Ammon's horn (tissue), 1 donor: ENCODE measurements at places on chromosomes 12 and 14.
A peak's percentile ranks its signal among the peaks of the same experiment; 100 is the strongest.

DNA sequence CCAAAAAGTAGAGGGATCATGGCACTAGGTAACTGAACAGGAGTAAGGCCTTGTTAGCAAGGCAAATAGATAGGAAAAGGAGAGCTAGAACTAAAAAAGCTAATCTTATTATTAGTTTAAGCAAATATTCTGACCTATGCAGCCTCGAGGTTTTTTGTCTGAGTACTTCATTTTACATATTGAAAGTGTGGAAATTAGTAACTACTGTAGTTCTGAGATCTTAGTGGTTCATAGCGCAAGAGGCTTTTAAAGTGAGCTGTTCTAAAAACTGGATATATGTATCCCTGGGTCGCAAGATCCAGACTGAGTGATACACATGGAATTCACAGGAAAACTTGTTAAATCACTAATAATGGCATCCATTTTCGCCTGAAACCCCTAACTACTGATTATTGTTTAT lies 411.0 kb upstream of the SOX5 start:
- no peak for DNase-seq

DNA sequence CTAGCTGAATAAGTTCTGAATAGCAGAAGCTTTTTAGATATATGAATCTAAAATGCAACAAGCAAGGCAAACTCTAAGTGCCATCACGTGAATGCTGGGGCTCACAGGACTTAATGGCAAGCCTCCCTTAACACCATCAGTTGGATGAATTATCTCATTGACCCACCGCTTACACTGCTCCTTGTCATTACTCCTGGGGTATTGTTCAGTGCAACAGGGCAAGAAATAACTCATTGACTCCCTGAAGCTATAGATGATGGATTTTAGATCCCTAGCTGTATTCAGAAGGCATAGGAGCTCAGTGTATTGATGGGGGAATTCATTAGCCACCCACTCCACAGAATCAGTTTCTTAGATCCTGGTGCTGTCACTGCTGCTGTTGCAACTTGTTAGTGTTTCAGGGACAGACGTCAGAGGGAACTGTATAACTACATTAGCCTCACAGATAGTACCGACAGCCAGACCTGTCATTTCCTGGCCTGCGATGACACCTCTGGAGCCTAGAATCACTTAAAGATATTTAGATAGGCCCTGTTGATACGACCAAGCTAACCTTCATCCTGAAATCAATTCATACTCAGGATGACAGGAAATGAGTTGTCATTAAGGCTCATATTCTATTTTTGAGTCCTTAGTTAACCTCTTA lies 735.3 kb downstream of the DIO2 start:
- no peak for DNase-seq

DNA sequence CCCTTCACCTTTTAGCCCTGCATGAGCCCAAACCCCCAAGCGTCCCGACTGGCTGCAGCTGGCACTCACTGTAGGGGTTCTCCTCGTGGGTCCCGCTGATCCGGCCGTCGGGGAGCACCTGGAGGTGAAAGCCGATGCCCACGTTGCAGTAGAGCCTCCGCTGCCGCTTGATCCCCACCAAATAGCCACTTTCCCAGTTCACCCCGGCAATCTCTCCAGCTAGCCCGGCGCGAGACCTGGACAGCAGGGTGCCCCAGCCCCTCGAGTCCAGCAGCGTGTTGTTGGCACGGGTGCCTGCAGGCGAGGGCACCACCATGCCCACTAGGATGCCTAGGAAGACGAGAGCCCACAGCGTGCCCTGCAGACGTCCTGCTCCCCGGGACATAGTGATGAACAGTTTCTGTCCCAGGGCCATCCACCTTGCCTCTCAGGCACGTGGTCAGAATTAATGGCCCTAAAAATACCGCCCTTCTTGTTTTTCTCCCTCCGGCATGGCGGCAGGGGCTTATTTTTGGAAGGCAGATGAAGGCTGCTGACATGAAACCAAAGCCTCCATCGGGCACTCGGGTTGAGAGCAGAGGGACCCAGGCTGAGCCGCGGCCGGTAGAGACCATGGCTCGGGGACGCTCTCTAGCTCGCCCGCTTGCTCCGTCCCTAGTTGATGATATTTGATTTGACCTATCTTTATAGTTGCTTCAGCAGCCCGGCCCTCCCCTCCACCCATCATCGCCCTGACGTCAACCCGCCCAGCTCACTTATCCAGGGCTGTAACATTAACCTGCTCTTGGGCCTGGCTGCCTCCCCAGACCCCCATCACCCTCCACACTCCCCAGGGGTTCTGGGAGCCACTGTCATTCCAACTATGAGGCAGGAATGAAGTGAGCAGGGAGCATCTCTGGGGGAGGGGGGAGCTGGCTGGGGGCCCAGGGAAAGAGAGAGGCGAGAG lies at the start of gene FGF6:
FGF6 (minus strand) TSS at position 660 of the 946 bp plus-strand sequence; CDS start at position 415, 245 bp downstream.
- DNase-seq, result no peak

DNA sequence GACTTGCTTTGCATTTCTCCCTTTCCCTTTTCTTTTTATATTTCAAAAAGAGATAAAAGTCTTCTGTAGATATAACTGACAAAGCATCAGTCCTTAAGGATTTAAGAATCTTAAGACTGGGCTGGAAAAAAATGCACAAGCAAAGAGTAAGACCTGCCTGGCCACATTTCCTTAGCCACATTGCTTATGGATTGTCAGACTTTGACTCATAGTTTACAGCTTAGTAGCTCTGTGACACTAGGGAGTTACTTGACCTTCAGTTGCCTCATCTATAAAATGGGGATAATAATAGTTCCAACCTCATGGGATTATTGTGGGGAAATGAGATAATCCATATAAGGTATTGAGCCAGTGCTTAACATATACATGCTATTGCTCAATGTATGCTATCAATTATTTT lies 66.4 kb upstream of the STK38L start:
- no peak for DNase-seq

DNA sequence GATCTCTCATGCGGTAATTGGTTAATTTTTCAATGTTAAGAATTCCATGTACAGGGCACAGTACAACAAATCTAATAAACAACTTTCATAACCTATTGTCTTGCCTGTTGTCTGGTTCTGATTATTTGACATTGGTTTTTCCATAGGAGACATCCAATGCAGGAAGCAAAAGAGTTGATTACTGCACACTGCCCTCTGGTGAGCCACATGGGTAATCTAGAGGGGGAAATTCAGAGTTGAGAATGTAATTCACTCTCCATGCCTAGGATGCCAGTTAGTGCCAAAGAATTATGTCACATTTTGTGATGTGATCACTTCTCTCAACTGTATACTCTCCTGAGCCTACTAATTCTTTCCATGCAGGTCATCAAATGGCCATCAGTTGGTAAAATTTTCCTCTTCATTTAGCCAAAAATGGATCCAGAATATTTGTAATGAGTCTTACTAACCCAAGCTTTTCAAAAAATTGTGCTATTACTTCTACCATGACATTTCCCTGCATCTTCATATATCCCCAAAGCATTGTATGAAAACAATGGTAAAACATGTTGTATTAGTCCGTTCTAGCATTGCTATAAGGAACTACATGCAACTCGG lies 17.7 kb upstream of the CCDC91 start:
- peak; percentile 29 for DNase-seq

- DNase-seq, result peak; percentile 91
Observed at GRCh38 chr14:56579345-56580220, at the start of gene TMEM260. TMEM260 (plus strand) TSS chr14:56579798; CDS start chr14:56579915, 117 bp downstream.

DNA sequence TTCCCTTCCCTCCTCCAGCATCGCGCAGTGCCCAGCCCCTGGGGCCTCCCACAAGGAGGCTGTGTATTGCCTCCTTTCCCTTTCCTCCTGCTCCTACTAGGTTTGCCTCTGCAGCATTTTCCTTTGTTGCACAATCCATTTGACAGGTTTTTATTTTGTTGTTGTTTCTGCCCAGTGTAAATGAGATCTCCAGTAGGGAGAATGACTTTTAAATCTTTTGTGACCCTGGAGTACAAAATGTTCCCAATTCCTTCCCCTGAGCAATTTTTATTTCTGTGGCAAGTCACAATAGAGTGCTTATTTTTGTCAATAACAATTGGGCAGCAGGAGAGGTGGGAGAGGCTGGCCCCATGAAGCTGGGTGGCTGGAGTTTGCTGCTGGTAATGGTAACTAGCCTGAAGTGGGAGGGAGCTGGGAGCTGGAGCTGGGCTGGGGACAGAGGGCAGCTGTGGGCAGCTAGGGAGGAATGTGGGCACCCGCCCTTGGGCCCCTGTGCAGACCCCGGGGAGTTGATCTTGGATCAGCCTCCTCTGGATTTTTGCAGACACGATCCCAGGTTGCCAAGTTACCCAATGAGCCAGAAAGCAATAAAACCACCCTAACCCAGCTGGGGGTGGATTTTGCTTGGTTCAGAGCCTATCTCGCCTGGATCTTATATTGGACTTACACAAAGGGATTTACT lies 160.1 kb downstream of the KTN1 start:
- DNase-seq, result no peak

DNA sequence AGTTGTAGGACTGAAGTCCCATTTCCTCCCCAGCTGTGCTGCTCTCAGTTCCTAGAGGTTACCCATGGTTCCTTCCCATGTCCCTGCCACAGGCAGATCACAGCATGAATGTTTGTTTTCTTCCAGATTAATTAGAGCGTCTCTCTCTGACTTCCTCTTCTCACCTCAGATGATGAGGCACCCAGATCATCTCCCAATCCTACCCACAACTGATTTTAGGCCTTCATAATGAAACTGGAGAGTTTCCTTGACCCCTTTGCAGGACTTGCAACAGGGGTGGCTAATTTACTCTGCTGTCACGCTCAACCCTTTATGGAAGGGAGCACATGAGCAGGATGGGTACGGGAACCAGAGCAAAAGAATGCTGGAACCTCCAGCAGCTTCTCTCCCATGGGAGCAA lies 32.1 kb upstream of the TXNRD1 start:
- DNase-seq, result no peak

DNA sequence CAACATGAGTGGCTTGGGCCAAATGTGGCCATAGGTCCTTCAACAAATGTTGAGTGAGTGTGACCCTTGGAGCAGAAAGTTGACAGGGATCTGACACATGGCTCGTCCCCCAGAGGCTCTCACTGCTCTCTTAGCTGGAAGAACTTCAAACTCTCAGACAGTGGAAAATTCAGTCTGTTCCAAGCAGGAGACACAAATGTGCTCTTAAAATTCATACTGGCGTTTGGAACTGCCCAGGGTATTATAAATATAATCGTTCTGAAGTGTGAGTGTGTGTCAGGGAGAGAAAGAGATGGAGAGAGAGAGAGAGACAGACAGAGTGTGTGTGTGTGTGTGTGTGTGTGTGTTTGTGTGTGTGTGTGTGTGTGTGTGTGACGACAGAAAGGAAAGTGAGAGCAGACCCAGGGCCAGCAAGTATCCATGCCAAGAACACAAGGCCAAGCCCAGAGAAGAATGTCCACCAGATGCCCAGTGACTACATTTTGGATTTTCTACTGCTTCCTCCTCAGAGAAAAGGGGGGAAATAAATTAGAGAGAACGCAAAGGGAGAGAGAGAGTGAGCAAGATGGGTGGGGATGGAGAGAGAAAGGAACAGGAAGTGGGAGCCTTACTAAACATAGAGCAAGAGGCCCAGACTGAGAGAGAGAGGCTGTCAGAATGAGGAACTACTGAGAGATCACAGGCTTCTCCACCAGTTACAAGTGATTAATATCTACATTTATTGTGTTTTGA lies 193.6 kb upstream of the NUDT4 start:
- peak; percentile 48 for DNase-seq

DNA sequence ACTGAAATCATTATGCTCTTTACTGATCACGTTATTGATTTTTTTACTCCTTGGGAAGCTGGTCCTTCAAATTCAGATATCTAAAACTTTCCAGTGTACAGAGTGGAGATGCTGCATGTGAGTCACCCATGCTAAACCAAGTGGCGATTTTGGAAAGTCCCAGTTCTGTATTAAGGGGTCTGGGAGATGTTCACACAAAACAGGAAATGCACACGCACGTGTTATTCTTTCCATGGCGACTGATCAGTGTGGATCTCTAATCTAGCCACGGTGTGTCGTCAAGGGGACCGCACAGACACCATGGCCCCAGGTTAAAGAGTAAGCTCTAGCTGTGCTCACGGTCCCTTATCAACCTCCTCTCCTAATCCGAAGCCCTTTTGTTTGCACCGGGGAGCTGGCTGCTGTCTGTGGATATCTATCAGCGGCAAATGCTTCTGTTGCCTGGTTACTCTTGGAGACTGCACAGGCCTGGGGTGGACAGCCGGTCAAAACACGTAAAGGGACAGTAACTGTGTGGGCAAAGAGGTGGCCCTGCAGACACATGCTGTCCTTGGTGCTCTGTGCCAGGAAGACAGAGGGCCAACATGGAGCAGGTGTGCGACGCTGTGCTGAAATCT lies 96.6 kb downstream of the RIMBP2 start:
- no peak for DNase-seq

GRCh38 chr12:111677186-111677585 lies 8.6 kb downstream of the BRAP start:
- no peak for DNase-seq

DNA sequence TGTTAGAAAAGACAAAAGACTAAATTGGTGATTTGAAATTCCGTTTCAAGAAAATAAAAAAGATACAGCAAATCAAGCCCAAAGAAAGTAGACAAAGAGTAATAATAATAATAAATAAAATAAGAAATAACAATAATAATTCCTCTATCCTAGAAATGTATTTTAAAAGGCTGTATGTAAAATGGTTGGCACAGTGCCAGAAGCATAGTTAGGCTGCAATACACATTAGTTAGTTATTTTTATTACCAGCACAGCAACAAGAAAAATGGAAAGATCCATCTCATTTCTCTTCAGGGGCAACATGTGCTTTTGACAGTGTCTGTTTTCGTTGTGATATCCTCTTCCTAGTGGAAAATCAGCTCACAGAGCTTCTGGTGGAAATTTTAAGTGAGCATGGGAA lies 174.1 kb upstream of the TMTC1 start:
- no peak for DNase-seq
